ENCODE measurements at places on chromosomes 6 and 20.
A peak's percentile ranks its signal among the peaks of the same experiment; 100 is the strongest.

GRCh38 chr6:160795721-160796120, 93.7 kb downstream of the PLG start:
- DNase-seq, result no peak

GRCh38 chr20:1212023-1212422, 8.8 kb downstream of the C20orf202 start:
- no peak for DNase-seq

GRCh38 chr20:17129089-17129488, 97.8 kb upstream of the PCSK2 start:
- no peak for DNase-seq

DNA sequence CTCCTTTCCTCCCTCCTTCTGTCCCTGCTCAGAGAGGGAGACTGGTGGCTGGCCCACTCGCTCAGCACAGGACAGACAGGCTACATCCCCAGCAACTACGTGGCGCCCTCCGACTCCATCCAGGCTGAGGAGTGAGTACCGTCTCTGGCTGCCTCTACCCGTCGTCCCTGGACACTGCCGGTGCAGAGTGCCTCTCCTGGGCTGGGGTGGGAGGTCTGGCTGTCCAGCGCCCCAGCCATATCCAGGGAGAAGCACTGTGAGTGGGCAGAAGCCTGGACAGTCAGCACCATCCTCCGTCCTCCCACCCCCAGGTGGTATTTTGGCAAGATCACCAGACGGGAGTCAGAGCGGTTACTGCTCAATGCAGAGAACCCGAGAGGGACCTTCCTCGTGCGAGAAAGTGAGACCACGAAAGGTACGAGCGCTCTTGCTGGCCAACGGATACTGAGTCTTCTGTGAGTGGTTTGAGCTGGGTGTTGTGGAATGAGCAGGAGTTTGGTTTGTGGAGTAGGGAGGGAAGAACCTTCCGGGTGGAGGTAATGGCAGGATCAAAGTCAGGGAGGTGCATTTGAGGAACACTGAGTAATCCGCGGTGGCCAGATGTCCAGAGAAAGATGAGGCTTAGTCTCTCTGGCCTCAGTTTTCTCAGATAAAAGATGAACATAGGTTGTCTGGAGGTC, 48.1 kb downstream of the SRC start:
- DNase-seq, result no peak

GRCh38 chr20:39309458-39309857, 347.3 kb downstream of the DHX35 start:
- DNase-seq, result no peak

GRCh38 chr6:32255199-32256153, 31.6 kb upstream of the NOTCH4 start:
- DNase-seq, result peak; percentile 51

DNA sequence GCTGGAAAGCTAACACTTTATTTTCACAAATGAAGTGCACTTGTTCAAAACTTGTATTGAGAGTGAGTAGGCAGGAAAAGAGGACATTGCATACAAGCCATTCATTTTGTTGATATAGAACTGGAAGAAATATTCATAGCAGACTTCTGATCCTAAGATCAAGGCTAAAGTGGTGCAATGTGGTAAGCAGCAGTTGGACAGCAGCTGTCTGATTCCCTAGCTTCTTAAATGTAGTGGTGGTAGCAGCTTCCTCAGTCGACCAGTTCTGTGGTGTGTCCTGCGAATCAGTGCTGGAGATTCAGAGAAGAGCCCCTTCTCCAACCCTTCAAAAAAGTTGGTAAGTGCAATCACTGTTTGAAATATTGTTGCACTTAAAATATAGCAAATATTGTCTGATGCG, 281.7 kb upstream of the GJE1 start:
- DNase-seq, result no peak

- DNase-seq, result no peak
Observed at GRCh38 chr6:149334201-149334600, 16.7 kb downstream of the TAB2 start.

- no peak for DNase-seq
Observed at GRCh38 chr6:107612762-107613415, 123.0 kb downstream of the SOBP start.

DNA sequence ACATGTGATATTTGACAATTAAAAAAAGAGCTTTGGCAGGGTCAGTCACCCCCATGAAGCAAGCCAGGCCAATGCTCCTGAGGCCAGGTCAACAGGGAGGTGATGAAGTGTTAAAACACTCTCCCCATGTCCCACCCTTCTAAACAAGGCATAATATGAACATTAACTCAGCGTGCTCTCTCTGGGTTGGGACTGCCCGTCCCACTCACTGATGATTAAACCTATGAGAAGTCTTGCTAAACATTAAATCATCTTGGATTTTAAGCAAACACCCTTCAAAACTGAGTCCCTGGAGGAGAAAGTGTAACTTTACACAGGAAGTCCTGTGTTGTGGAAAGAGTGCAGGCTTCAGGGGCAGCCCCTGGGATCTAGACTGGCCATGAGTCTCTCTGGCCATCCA, 558.5 kb downstream of the CD83 start:
- DNase-seq, result no peak

DNA sequence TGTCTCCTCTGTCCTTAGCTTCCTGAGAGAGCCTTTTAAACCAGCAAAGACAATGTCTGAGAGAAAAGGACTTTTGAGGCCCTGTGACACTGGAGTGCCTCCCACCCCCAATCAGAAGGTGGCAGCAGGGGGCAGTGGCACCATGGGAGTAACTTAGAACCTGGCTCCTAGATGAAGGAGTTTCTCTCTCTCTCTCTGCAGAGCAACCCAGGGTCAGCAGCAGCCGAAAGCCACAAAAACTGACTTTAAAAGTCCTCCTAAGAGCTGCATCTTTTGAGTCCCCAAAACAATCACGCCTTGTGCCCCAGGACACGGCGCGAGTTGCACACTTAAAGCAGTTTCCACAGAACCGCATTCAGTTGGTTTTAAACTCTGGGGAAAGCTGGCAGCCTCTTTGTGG, 5.3 kb upstream of the TCP11 start:
- DNase-seq, result no peak

GRCh38 chr20:53934421-53935343, 135.7 kb downstream of the BCAS1 start:
- no peak for DNase-seq

- DNase-seq, result no peak
Observed at GRCh38 chr6:7628909-7629308, 38.9 kb downstream of the SNRNP48 start.

DNA sequence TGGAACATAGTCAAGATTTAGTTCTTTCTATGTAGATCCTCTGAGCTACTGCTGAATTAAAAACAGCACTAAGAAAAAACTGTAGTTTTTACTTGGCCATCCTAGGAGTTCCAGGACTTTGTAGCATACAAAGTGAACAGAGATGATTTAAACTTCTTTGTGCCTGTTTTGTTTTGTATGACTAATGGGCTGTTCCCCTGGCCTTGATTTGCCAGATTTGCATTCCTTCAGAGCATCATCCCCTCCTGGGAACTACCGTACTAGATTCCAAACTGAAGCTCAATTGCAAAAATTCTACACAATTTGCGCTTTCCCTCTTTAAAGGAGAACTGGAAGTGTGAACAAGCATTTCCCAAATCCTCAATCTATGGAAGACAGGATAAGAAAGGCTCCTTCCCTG, 23.1 kb downstream of the ACOT13 start:
- DNase-seq, result no peak

GRCh38 chr6:98116455-98116854, 717.9 kb upstream of the POU3F2 start:
- no peak for DNase-seq

DNA sequence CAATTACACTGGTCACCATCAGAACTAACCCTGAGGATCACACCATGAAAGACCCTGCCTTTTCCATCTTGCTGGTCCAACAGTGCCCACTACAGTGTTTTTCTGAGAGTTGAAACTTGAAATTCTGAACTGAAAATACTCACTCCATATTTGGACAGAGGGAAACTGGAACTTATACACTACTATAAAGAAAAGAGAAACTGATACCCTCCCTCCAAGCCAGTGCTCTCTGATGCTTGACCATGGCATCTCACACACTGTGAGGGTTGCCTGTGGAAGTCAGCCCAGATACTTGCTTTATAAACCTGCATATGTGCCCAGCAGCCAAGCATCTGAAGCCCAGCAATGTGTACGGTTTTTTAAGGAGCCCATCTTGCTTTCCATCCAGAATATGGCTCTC, 108.7 kb downstream of the FOXA2 start:
- no peak for DNase-seq

DNA sequence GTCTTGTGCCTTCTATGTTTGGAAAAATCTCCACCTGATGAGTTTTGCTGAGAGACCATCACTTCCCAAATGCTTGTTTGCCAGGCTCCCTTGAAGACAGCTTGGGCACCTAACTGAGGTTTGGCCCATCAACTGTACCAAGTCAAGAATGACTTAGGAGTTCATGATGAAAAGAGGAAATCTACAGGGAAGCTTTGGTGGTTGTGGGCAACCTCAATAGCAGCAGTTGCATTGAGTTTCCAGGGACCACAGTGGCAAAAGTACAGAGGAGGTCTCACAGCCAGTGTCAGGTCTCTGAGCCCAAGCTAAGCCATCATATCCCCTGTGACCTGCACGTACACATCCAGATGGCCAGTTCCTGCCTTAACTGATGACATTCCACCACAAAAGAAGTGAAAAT, 49.7 kb upstream of the PHACTR1 start:
- DNase-seq, result no peak

- no peak for DNase-seq
Observed at GRCh38 chr20:44707018-44707579, 8.1 kb upstream of the CCN5 start.

- no peak for DNase-seq
Observed at GRCh38 chr20:49892260-49892659, 23.1 kb downstream of the SPATA2 start.

GRCh38 chr6:135983718-135984343, 132.3 kb downstream of the PDE7B start:
- no peak for DNase-seq

- DNase-seq, result no peak
Observed at GRCh38 chr6:118755941-118756646, 104.7 kb upstream of the CEP85L start.

GRCh38 chr6:82693094-82693493, 329.5 kb downstream of the TPBG start:
- no peak for DNase-seq

- no peak for DNase-seq
Observed at GRCh38 chr6:12037798-12038197, 25.7 kb downstream of the HIVEP1 start.

- DNase-seq, result no peak
Observed at GRCh38 chr20:32621071-32621890, 36.1 kb upstream of the NOL4L start.

DNA sequence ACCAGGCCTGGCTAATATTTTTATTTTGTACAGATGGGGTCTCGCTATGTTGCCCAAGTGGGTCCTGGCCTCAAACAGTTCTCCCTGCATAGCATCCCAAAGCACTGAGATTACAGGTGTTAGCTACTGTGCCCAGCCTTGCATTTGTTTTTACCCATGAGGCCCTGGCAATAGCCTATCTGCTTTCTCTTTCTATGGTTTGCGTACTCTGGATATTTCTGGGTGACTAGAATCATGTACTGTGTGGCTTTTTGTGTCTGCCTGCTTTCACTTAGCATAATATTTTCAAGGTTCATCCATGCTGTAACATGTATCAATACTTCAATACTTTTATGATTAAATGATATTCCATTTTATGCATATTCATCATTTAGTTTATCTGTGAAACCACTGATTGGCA, 451.7 kb downstream of the GRIK2 start:
- no peak for DNase-seq

- DNase-seq, result no peak
Observed at GRCh38 chr6:26415791-26416190, 13.7 kb downstream of the BTN3A1 start.

DNA sequence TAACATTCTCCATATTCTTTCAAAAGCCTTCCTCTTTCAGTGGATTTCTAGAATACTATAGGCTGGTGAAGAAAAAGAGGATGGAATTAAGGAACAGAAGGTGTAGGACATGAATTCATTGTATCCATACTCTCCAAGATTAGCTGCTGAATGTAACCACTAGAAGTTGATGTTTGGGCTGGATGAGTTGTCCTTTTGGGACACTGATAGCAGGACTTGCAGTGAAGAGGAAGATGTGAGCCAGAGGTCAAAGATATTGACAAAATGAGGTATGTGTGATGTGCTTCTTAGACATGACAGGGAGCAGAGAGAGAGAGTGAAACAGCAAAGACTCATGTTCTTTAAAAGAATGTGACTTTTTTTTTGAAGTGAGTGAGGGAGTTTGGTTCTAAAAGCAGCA, 134.3 kb upstream of the MAN1A1 start:
- no peak for DNase-seq

GRCh38 chr20:34980543-34981233, 25.0 kb downstream of the MYH7B start:
- DNase-seq, result no peak
